Fibroblast of villous mesenchyme (primary cell): ENCODE measurements at places on chromosomes 1 and 21. TPM values are rescaled to one million over a fixed set of nuclear protein-coding genes. Genes with fewer than 3 reads are reported as not detected.

SLC9C2 gene
- not detected in 2 replicates for total RNA-seq

CROCC gene
- total RNA-seq, result 13.8 and 22.2 TPM in 2 replicates

RNU1-3 gene
- under 0.01 TPM in 1 of 2 replicates, not detected in the other for total RNA-seq

DMRTA2 gene
- 0.32 and 1.3 TPM in 2 replicates for total RNA-seq
